Adipocyte (in vitro differentiated cells): ENCODE measurements at places on chromosomes 7 and 10.

DNA sequence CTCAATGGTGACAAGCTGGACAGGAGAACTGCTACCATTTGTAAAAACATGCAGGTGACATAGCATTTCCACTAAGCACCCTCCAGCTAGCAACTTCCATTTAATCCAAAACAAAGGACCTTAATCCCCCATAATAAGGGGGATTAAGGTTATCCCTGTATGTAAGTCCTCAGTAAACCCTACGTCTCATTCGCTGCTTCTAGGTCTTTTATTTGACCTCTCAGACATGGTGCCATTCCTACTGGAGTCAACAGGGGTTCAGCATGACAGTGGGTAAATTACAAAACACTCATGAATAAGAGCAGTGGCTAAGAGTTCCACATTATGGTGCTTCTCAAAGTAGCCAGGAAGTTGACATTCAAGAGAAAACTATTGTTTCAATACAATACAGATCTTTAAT is 121.8 kb upstream of the CAV2 start:
- no peak for DNase-seq

DNA sequence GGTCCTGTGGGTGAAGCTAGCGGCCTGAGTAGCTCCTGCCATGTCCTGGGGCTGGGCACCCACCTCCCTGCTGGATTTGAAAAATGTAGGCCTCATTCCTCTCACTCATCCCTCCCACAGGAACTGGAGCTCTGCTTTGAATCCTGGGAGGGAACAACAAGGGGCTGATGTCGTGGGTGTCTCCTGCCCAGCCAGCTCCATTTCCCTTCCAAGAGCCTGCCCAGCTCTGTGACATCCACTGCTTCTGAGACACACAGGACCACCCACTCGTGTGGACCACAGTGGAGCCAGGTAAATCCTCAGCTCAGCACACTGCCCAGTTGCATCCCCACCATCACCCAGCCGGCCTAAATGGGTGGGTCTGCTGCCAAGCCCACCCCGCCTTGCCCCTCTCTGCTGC is 579.2 kb downstream of the GRID1 start:
- DNase-seq = no peak

DNA sequence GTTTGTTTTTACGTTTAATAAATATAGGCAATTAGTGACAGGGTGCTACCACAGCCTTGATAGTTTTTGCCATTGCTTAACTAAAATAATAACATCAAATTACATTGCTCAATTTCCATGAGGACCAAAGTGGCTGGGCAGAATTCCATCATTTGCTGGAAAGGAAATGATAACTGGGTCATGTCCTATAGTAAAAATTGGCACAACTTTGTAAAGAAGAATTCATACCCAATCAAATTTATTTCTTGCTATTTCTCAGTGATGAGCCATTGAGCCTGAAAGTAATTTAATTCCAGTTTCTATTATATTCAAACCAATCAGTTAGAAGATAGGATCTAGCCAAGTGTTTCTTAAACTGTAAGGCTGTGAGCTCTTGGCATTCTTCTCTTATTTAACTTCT is 102.2 kb upstream of the CTTNBP2 start:
- no peak for DNase-seq

DNA sequence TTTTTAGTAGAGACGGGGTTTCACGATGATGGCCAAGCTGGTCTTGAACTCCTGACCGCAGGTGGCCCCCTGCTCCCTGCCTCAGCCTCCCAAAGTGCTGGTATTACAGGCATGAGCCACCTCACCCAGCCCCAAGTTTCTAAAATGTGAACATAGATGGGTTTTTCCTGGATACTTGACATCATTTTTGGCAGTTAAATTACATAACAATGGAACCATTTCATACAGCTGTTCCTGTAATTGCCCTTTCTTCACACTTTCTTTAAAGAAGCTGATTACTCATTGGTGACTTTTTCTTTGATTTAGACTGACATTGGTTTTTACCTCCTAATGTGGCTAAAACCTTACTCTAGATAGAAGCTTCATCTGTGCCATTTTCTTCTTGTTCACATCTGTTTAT is 5.9 kb downstream of the ZKSCAN1 start:
- no peak for DNase-seq

DNA sequence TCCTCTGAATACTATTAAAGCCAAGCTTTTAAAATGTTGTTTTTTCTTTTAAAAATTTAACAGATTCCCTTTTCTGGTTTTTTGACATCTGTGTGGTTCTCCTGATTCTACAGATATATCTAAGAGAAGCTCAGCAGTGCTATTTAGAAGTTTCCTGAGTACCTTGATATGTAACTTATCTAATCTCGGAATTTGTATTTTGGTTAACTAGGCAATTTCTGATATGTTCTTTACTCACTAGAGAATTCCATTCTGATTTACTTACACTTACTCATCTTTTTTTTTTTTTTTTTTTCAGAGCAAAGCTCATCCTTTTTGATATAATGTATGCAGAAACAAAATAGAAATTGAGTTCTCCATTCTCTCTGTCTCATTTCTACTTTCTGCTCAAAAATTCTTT is 63.8 kb downstream of the PALS2 start:
- DNase-seq = no peak

DNA sequence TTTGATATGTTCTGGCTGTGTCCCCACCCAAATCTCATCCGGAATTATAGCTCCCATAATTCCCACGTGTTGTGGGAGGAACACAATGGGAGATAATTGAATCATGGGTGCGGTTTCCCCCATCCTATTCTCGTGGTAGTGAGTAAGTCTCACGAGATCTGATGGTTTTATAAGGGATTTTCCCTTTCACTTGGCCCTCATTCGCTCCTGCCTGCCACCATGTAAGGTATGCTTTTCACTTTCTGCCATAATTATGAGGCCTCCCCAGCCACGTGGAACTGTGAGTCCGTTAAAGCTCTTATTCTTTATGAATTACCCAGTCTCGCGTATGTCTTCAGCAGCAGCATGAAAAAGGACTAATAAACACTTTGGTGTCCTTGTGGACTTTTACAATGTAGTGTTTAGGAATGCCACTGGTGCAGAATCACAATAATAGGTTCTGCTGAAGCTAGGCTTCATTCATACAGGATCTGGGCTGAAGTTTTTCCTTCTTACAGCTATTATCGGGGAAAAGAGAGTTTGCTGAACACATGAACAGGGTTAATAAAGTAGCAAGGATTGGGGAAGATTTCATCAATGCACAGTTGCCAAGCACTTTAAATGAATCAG is 74.3 kb downstream of the CPED1 start:
- no peak for DNase-seq

DNA sequence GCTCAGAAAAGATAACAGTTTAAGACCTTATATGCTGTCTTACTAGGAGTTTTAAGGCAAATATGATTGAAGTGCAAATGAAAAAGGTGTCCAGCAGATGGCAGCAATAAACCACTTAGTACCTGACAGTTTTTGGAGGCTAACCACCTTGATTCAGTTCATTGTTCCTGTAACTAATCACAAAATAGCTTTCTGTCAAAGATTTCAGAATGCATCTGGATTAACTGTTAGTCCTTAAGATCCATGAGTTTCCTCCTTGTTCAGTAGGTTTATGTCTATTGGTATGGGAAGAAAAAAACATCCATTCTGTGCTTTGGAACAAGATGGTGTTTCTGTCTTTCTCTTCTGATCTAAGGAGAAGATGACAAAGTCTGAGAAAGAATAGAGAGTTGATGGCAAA is 46.6 kb downstream of the CCSER2 start:
- peak; percentile 75 for DNase-seq

GRCh38 chr7:85522070-85522469 is 335.2 kb upstream of the SEMA3D start:
- no peak for DNase-seq

DNA sequence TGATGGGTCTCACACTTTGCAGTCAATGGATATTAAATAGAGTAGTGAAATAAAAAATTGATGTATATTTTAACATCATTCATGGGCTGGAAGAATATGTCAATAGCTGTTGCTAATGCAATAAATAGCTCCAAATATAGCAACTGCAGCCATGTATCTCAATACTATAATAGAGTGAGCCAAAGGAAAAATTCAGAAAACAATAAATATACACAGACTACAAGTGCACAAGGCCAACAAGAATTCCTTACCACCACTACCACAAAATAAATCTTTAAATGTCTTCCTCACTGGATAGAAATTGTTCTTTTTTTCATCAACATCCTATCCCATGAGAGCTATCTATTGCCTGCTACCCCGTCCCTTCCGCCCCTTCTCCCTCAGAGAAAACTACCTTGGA is 113.1 kb upstream of the TRIM24 start:
- no peak for DNase-seq

GRCh38 chr10:89738551-89739209 is 37.3 kb downstream of the KIF20B start:
- DNase-seq = peak; percentile 6

- DNase-seq = peak; percentile 46
These were observed 154.7 kb downstream of the RNLS start for GRCh38 chr10:88428442-88428841.

GRCh38 chr10:6117711-6118110 is 28.9 kb downstream of the RBM17 start:
- DNase-seq = no peak

DNA sequence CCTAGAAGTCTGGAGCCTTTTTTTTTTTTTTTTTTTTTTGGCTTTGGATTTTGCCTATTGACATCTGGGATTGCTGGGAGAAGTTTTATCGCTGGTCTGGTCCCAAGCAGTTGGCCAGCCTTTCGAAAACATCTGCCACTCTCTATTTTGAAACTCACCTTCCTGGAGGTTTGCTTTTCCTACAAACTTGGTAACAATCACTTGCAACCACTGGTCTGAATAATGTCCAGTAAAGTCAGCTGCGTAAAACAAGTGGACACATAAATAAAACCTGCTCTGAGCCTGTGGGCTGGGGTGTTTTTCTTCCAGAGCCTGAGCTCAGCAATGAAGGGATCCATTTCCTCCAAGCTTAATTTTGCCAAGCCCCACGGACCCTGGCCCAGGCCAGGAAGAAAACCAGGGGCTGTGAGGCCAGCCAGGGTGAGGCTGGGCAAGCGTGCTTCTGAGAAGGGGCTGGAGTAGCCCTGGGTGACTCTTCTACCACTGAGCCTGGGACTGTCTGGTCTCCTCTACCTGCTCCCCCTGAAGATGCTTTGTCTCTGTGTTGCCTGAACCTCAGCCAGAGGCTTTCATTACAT is 202.2 kb downstream of the GFRA1 start:
- DNase-seq = no peak

GRCh38 chr10:60488111-60488669 is 98.5 kb upstream of the ANK3 start:
- no peak for DNase-seq

DNA sequence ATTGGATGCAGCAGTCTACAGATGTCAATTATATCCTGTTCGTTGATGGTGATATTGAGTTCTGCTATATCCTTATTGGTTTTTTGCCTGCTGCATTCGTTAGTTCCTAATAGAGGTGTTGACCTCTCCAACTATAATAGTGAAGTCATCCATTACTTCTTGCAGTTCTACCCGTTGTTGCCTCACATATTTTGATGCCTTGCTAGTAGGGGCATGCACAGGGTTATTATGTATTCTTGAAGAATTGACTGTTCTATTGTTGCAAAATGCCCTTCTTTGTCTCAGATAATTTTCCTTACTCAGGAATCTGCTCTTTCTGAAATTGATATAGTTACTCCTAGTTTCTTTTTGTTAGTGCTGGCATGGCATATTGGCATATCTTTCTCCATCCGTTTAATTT is 140.1 kb upstream of the INHBA start:
- DNase-seq = no peak

DNA sequence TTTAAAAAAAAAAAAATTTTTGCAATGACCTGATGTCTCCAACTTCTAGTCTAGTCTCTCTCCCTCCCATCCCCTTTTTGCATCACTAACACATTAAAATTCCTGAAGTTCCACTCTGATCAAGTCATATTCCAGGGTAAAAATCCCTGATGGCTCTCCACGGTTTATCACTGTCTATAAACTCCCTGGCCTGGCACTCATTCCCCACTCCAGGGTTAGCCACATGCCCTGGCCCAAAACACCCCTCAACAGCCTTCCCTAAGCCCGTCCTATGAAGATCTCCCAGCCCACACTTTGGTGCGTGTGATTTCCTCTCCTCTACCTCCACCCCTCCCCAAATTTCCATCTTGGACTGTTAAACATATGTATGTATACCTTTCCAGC is 125.4 kb downstream of the JAZF1 start:
- DNase-seq = no peak

DNA sequence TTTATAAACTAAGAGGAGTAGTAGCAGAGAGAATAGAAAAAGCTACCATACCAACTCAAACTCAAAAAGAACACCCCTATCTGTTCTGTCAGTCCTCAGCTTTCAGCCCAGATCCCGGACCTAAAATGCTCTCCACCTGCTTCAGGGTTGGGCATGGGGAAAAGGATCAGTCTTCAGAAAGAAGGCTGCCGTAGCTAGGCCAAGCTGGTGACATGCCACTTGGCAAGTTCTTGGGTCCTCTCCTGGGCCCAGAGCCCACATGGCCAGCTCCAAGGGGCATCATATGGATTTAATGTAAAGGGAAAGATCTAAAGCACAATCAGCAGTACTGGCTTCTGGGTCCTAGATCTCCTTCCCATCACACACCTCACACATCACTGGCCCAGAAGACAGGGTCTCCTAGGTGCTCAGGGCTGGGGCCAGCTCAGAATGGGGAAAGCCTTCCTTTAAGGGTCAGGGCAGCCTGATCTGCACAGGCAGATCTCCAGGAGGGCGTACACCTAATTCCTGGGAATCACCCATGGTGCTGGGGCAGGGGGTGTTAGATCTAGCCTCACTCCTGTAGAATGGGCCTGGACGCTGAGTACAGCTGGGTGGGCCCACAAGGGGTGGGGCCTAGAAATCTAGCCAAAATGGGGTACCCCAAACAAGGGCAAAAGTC is 2.5 kb downstream of the VAX1 start:
- no peak for DNase-seq

DNA sequence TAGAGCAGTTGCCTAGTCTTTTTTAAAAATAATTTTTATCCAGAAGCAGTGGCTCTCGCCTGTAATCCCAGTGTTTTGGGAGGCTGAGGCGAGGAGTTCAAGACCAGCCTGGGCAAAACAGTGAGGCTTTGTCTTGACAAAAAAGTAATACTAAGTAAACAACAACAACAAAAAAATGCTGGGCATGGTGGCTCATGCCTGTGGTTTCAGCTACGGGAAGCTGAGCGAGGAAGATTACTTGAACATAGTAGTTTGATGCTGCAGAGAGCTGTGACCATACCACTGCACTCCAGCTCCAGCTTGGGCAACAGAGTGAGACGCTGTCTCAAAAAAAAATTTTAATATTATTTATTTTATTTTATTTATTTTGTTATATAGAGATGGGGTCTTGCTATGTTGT is 31.3 kb upstream of the TPST1 start:
- no peak for DNase-seq

DNA sequence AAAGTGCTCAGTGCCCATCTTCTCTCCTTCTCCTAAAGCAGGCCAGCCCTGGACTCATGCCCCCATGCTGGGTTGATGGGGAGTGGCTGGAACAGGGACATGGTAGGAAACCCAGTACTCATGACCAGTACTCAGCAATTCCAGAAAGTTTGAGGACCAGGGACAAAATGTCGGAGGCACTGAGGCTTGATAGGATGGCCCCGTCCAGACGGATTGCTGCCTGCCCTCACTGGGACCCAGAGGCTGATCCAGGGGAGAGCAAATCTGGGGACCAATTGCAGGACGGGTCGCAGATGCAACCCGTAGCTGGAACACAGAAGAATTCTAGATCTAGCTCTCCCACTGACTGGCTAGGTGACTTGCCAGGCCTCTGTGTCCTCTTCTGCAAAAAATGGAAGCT is 5.1 kb downstream of the ZCCHC24 start:
- no peak for DNase-seq
